Fibroblast of pulmonary artery (primary cell): ENCODE measurements at places on chromosomes 16 and 17.

GRCh38 chr16:52437277-52437670 is 109.7 kb downstream of the TOX3 start:
- no peak for DNase-seq

DNA sequence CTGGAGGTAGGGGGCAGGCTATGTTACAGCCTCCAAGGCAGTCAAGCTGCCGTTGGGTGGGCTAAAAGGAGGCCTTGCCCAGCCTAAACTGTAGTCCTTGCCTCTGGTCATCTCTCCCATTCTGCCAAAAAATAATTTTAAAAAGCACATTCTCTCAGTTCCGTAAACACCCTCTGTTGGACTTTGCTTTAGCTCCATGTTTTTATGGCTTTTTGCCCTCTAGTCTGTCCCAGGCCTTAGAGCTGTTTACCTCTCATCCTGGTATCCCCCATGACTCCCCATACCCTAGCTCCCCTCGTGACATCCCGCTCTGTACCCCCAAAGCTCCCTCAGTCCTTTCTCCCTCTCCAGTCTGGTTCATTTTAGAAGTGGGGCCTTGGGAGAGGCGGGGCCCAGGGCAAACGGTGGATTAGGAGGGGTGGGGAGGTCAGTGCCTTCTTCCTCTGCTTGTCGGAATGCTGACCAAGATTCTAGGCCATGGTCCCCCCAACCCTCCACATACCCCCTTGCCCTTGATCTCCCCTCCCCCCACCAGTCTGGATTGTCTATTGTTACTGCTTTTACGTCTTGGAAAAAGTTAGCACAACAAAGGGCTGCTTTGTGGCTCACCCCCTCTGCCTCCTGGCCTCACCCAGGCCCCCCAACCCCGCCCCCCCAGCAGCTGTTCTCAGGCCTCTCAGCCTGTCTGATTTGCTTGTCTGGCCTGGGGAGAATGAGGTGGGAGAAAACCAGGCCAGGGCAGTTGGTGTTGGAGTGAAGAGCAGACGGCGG is 18.4 kb downstream of the GJD3 start:
- DNase-seq = no peak

GRCh38 chr17:55005520-55005919 is 37.0 kb downstream of the STXBP4 start:
- DNase-seq = peak; percentile 34

DNA sequence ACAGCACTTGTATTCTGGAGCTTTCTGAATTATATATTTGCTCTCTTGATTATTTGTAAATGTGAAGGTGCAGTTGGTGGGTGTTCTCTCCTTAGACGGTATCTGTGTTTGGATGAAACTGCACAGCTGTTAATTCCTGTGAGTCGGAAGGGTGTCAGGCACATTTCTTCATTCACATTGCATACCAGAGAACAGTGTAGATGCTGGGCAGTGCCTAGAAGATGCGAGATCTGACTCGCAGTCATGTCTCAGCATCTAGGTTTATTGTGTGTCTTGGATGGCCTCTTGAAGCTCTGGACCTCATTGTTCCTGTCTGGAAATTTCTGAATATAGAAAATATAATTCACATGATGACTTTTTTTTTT is 61.2 kb downstream of the CLEC16A start:
- peak; percentile 31 for DNase-seq

DNA sequence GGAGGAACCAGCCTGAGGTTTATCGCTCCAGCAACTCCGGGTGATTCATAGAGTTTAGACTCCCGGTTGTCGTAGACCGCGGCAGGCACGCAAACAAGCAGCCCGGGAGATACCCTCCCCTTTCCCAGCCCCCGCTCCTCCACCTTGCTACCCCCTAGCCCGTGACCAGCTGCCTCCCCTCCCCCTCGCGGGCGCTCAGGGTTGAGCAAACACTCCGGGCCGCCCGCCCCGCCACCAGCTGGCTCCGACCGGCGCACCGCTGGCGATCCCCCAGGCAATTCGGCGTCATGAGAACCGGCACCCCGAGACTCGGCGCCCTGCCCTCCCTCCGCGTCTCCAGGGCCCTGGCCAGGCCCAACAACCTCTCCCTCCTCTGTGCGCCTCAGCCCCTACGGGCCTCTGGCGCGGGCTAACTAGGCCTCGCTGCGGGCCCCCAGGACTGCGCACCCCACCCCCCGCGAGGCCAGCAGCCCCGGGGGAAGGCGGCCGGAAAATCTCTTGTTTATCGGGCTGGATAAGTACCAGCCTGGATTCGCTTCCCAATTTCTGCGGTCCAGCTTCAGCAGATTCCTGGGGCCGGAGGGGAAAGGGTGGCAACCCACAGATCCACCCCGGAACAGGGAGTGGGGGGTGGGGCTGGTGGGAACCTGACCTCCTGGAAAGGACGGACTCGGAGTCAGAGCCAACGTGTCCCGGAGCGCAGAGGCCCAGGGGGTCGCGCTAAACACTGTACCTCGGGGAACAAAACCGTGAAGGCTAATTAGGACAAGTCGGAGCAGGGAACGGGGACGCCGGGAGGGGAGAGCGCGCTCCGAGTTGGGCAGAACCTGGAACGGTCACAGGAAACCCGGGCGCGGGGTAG is 951 bp upstream of the GPRC5C start:
- peak; percentile 88 for DNase-seq
